ENCODE measurements at places on chromosomes 3 and 15.

DNA sequence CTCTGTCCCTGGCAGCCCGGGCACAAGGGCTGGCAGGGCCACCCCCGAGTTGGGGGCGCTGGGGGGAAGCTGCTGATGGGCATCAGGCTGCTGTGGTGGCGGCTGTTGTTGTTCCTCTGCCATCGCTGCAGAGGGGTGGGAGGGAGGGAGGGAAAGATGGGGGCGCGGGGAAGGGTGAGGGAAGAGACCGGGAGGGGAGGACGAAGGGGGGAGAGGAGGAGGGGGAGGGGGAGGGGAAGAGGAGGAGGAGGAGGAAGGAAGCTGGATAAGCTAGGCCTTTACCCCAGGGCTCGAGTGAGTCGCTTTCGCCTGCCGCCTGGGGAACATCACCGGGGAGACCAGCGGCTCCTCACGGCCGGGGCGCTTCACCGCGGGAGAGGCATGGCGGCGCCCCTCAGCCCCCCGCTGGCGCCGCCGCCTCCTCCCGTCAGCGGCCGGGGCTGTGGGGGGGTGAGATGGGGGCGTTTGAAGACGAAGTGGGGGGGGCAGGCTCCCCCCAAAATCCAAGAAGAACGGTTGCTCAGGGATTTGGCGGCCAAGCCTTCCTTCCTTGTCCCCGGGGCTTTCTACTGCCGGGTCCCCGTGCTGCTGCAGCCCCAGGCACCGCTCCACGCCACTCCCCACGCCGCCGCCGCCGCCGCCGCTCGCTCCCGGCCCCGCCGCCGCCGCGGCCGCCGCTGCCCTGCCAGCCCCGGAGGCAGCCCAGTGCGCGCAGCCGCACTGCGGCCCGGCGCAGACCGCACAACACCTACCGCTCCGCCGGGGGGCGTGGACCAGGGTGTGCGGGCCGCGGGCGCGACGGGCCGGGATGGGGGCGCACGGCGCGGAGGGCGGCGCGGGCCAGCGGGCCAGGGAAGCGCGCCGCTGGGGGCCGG is at the start of gene RFX7:
Gene RFX7, minus strand, starts transcription at position 717 of the 875 bp plus-strand sequence. Its CDS starts 594 bp downstream, at position 123.
- peak; percentile 65 for DNase-seq

GRCh38 chr15:39144613-39145499 is 436.0 kb upstream of the THBS1 start:
- no peak for DNase-seq

GRCh38 chr3:61685755-61686154 is 124.4 kb downstream of the PTPRG start:
- no peak for DNase-seq

- DNase-seq, result no peak
Measured at GRCh38 chr15:51099185-51099584, 4.5 kb upstream of the TNFAIP8L3 start.

DNA sequence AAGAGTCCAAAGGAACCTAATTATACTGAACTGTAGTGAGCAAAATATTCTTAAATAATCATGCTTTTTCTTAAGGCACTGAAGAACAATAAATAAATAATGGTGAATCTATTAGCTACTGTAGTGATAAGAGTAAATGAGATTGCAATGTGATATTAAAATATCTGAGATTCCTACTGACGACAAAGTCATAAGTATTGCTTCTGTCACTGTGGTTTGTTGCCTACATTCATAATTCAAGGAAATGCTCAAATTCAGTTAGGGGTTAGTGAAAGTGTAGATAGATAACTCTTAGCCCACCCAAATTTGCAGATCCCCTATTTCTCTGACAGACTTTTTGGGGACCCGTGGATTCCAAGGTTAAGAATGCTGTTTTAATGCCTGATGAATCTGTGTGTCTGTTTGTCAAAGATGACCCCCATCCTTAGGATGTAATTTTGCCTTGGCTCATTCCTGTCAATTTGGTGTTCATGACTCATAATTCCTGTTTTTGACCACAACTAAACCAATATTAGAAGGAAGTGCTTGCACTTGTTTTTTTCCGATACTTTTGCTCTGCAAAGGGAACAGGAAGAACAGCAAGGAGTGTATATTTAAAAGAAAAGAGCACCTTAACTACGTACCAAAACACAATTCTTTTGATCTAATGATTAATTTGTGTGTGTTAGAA is 86.7 kb downstream of the MAGI1 start:
- DNase-seq, result no peak

DNA sequence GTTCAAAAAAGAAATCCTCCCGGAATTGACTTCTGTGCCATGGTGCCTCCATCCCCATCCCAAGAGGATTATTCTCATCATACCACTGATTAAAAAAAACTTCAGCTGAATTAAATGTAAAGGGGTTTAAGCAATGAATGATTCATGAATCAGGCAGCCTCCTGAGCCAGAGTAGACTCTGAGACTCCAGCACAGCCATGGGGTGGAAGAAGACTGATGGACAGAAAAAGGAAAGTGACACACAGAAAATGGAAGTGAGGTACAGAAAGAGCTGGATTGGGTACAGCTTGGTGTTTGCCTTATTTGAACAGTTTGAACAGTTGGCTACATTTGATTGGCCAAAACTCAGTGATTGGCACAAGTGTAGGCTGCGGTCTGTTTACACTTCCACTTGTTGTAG is 224.8 kb upstream of the ATP10A start:
- DNase-seq, result no peak

- DNase-seq, result peak; percentile 30
Measured at GRCh38 chr3:11604139-11604892, 39.4 kb downstream of the VGLL4 start.

- no peak for DNase-seq
Measured at GRCh38 chr15:50224606-50225005, 40.9 kb downstream of the HDC start.

DNA sequence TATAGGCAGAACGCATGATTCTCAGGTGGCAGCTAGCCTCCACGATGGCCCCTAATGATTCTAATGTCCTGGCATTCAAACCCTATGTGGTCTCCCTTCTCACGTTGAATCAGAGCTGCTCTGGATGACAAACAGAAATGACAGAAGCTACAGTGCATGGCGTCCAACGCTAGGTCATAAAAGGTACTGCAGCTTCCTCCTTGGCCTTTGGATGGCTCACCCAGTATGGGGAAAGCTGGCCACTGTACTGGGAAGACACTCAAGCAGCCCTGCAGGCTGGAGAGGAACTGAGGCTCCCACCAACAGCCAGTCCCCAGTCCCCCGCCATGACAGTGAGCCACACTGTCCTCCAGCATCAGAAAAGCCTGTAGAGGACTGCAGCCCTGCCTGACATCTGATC is 286.3 kb downstream of the FAM43A start:
- DNase-seq, result no peak

GRCh38 chr3:99248913-99249312 is 347.4 kb upstream of the DCBLD2 start:
- DNase-seq, result no peak

DNA sequence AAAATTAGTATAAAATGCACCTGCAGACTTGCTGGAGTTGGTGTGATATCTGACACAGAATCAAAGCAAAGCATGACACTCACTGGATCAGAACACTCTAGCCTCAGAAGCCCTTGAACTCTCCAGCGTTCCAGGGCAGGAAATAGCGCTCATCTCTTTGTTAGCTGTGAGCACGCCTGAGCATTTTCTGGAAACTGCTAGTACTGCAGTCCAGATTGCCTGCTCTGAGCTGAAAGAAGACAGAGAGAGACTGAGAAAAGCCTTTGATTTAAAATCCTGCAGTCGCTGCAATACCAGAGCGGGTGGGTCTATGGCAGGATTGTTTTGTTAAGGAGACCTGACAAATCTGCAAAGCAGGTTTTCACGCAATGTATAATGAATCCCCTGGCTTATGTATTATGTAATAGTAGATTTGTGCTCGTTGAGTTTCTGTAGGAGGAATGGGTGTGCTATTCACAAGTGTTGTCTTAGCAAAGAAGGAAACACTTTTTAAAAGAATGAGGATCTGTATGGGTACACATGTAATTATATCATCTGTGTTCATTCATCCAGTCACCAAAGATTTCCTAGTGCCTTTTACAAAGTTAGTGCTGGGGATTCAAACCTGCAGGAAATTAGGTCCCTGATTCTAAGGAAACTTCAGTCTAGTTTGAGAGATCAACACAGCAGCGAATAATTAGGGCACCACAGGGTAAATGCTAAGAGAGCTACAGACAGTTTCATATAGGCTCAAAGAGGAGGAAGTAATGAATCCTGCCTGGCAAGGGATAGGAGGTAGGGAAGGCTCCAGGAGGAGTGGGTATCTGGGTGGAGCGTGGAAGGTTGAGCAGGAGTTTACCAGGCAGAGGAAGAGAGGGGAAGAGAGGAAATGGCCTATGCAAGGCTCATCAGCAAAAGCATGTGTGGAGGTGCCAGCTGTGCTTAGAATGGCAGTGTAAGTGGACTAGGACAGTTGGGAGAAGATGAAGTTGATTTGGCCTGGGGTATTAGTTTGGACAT is 26.1 kb upstream of the MGLL start:
- DNase-seq, result no peak

DNA sequence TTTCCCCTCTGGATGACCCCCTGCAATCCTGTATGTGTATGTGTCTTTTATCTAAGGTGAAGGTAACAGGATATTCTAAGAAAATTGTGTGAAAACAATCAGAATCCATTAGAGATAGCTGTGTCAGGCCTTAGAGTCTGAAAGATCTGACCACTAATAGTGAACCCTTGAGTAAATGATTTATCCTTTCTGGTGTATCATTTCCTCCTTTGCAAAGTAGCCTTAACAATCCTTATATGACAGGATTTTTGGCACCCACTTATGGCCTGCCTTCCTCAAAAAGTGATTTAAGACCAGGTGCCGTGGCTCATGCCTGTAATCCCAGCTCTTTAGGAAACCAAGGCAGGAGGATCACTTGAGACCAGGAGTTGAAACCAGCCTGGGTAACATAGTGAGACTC is 110.2 kb downstream of the RBPMS2 start:
- peak; percentile 37 for DNase-seq

DNA sequence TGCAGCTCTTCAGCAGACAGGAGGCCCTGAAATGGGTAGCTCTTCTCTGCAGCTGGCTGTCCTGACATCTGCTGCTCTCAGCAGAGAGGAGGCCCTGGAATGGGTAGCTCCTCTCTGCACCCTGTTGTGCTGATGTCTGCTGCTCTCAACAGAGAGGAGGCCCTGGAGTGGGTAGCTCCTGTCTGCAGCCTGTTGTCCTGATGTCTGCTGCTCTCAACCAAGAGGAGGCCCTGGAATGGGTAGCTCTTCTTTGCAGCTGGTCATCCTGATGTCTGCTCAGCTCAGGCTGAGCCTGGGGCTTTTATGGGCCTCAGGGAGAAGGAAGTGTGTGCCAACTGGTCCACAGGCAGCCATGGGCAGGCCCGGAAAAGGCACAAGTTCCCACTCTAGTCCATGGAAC is 66.6 kb downstream of the PIK3CB start:
- no peak for DNase-seq

GRCh38 chr15:94451466-94451865 is 220.1 kb downstream of the MCTP2 start:
- no peak for DNase-seq

DNA sequence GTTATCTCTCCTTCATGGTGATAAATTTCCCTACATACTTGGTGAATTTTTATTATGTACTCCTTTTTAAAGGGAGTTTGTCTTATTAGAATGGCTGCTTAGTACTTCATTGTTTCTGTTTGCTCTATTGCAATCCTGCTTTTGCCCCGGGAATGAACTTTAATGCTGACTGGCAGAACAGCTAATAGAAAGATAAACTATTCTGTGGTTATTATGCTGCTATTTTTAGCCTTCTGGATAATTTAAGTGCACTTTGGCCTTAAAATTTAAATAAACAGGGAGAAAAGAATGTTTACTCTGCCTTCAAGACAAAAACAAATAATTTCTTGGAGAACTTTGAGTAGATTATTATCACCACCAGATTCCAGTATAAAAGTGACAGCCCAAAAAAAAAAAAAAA is 413.8 kb upstream of the CCDC54 start:
- DNase-seq, result peak; percentile 21

DNA sequence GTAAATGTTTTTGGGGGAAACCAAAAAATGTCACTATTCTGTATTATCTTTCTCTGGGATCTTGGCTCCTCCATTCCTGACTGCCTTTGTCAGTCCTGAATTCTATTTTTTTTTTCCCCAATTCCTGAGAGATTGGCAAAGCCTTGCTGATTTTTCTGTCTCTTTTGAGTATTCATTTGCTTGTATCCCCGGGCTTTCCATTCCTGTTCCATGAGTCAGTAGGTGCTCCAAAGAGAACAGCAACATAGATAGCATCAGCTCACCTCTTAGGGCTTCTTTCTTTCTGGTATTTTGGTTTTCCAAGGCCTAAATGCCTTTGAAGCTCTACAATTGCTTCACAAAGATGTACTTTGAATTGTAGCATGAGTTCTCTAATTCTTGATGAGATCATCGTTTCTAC is 271.7 kb upstream of the LRRC3B start:
- no peak for DNase-seq

DNA sequence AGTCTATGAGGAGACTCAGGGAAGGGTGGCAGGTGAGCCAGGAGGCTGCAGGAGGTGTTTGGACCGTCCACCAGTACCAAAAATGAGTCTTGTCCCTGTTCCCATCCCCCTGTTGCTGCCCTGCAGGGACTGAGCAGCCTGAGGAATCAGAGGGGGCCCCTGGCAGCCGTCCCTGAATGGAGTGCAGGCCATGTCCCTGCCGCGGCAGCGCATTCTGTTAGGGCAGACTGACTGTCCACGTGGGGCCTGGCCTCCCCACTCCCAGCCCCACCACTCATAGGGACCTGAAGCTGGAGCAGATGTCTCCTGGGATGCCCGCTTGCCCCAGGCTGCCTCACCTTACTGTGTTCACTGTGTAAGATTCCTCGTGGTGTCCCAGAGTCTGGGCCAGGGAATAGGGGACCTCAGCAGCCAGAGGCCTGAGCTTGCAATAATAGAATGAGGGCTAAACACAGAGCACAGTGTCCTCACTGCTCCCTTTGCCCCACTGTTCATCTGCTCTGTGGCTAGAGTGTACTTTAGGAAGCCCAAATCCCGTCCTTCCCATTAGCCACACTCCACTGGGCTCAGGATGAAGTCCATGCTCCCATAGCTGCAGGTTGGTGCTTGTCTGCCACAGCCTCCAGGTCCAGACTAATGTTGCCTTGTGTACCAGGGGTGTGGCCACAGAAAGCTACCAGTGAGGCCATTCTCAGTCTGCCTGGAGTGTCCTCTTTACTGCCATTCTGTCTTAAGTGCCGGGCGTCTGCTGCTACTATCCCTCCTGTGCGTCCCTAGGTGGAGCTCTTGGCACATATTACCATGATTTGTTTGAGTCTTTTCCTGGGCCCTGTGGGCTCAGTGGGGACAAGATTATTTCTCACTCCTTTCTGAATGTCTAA is 63.2 kb downstream of the HCN4 start:
- peak; percentile 47 for DNase-seq

GRCh38 chr15:74464216-74464615 is 3.3 kb upstream of the UBL7 start:
- DNase-seq, result no peak
